ENCODE measurements at places on chromosomes 2 and 18.

DNA sequence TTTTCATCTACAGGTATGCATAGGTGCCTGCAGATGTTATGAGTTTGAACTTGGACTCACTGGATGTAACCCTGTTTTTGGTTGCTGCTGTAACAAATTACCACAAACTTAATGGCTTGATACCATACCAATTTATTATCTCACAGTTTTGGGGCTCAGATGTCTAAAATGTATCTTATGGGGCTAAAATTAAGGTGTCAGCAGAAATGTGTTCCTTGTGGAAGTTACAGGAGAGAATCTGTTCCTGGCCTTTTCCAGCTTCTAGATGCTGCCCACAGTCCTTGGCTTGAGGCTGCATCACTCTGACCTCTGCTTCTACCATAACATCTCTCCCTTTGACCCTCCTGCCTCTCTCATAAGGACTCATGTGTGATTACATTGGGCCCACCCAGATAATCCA lies 47.6 kb downstream of the POLE4 start:
- DNase-seq: no peak

- no peak for DNase-seq
Measured at GRCh38 chr2:125559186-125559585, 1096.8 kb upstream of the GYPC start.

DNA sequence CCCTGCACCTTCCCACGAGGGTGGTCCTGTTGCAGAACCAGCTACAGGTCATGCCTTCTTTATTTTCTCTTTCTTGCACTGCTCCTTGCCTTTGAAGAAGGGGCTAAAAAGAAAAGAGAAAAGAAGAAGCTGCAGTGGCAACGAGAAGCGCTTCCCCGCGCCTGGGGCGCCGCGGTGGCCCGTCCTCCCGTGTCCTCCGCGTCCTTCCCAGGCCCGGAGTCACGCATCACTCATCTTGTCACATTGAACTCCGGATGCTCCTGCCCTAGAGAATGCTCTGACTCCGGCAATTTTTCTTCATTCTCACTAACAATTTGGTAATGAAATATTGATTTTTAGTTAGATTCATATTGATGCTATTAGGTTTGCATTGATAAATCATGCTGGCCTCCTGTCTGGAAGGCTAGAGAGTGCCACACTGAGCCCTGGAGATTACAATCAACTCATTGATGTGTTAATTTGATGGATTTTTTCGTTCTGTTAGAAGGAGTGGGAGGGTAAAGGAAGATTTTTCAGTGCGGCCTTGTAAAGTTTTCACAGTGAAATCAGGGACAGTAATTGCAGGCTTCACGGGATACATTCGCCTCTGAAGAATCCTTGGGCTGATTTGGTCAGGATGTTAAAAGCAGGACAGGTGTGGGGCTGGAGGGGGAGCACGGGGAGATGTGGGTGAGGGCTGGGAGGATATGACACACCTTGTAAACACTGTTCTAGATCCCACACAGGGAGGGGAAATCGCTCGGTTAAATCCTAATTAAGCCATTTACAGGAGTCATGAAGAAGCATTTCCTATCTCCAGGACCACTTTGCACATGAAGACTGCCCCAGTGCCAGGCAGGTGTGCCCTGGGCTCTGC lies 349.3 kb downstream of the ZNF516 start:
- no peak for DNase-seq

- no peak for DNase-seq
Measured at GRCh38 chr2:175880-176820, 87.7 kb downstream of the SH3YL1 start.

DNA sequence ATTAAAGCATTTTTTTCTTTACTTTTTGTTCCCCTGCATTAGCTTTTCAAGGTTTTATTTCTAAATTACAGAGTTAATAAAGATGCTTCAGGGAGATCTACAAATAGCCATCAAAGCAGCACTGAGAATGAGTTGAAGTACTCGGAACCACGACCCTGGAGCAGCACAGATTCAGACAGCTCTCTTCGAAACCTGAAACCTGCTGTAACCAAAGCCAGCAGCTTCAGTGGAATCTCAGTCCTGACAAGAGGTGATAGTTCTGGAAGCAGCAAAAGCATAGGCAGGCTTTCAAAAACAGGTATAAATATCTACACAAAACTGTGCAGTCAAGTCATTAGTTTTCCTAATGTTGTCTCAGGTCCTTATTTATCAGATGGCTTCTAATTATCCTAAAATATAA lies 102.8 kb upstream of the UBXN4 start:
- no peak for DNase-seq

DNA sequence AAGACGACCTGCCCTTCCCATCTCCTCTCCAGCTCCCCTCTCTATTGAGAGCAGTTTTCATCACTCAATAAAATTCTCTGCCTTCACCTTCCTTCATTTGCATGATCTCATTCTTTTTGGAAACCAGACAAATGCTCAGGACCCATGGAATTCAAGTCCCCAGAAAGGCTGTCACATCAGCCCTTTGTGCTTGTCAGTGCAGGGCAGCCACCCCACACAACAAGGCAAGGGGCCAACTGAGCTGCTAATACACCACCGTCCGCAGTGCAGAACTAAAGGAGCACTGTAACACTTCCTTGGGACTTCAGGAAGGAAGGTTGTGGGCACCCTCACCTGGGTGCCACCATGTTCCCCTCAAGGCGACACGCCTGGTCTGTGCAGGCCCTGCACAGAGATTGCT lies 26.2 kb downstream of the MCEE start:
- DNase-seq: no peak

GRCh38 chr2:138272524-138273195 lies 228.9 kb upstream of the SPOPL start:
- DNase-seq: no peak

All from mucosa of gallbladder (tissue), 1 donor.